Non-pigmented ciliary epithelial cell (primary cell): ENCODE measurements at places on chromosomes 3 and 15.

GRCh38 chr3:46183330-46183729 lies 24.8 kb downstream of the CCR1 start:
- DNase-seq = no peak

GRCh38 chr3:154285221-154285620 lies 39.1 kb downstream of the DHX36 start:
- no peak for DNase-seq

DNA sequence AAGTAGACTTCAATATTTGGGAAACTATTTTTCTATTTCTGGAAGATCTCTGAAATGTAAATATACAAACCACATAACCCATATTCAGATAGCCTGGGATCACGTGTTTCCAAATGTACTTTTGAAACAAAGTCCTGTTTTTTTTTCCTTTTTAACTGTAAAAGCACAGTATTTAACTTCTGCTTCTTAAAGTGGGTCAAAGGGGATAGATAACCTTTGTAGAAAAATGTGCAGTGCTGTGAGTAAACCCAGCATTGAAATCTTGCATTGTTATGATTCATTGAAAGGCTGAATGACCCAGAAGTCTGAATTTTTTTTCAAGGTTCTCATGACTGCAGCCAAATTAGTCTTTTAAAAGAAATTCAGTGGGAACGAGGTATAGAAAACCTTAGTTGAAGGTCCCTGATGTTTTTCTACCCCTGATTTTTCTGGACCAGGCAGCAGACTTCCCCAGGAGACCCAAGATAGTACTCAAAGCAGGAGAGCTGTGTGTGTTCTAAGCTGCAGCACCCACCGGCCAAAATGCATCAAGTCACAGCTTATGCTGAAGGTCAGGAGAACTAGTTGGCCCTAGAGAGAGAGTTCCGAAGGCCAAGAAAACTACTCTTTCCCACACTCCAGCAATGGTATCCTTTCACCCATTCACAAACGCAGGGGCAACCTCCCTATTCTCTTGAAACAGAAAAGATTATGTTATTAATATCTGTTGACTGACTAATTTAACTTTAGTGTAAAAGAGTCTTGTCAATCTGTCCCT lies 43.6 kb upstream of the APH1B start:
- peak; percentile 76 for DNase-seq

- DNase-seq = no peak
These were observed 4.0 kb downstream of the CCDC33 start for GRCh38 chr15:74240002-74240568.

GRCh38 chr3:150798122-150798618 lies 35.2 kb upstream of the SIAH2 start:
- DNase-seq = no peak

GRCh38 chr3:184110316-184110725 lies 13.5 kb downstream of the HTR3E start:
- DNase-seq = no peak

DNA sequence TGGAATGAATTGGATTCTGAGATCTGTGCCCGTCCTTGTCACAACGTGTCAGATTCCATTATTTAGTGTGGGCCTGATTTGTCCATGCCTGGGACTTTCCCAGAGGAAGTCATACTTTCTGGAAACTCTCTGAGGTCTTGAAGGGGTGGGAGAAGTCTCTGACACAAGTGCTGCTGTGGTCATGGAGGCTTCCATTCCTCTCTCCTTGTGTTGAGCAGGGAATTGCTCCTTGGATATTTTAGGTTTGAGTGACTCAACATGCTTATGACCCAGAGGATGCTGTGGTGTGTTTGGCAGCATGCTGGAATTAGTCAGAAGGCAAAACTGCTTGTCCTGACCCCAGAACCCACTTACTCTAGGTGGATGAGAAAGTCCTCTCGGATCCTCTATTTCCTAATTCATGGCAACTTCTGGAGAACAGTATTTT lies 132.1 kb downstream of the LPP start:
- peak; percentile 99 for DNase-seq

DNA sequence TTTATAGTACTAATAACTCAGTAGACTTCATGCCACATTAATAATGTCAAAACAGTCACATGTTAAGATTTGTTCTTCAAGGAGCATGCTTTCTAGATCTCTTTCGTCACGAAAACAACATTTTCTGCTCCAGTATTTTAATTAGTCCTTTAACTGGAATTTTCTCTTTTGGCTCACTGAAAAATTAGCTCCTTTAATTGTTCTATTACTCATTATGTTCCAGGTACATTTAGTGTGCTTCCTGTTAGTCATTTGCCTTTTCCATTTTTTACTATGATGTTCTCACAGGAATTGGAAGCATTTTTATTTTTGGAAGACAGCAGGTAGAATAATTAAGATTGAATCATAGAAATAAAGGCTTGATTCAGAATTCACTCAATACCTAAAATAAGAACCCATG lies 111.2 kb downstream of the SLC9A9 start:
- no peak for DNase-seq

DNA sequence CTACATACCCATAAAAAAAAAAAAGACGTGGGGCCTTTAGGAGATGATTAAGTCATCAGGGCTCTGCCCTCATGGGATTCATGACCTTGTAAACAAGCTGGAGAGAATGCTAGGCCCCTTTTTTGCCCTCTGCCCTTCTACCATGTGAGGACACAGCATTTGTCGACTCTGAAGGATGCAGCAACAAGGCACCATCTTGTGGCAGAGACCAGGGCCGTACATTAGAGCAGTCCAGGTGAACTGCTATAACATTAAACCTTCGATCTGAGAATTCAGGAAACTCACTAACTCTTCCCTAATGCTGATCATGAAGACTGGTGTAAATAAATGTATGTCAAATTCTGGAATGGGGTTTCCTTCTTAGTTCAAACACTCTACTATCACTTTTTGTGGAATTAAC lies 30.7 kb upstream of the SIAH2 start:
- DNase-seq = no peak

GRCh38 chr3:61645148-61645547 lies 83.8 kb downstream of the PTPRG start:
- no peak for DNase-seq

GRCh38 chr15:46080016-46080415 lies 445.2 kb downstream of the SQOR start:
- no peak for DNase-seq

DNA sequence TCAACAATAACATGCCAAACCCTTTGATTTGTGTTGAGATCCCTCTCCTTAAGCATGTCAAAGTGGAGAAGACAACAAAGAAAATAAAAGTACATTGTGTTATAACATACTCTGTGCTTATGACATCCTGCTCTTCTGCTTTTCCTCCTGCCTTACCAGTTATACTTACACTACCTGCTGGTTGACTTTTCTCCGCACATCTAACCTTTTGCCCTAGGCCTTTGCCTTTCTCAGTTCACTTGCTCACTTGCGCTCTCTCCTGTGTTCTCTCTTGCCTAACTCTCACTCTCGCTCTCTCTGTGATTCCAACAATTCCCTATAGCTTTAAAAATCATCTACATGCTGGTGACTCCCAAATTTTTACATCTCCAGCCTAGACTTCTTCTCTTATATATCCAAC lies 5.7 kb downstream of the DNAH12 start:
- no peak for DNase-seq

DNA sequence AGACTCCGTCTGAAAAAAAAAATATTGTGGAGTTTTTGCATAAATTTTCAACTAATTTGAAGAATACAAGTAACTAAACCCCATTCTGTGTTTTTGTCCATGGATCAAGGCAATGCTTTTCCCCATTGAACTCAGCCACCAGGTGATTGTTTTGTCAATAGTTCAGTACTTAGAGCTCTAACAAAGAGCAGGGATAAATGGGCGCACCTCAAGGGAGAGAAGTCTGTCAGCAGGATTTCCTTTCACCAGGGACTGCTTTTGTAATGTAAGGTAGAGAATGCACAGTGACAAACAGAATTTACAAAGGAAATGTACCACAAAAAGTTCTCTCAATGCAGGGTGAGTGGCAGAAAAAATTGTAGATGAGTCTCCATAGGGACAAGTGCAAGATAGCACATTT lies 10.8 kb upstream of the ATP13A5 start:
- no peak for DNase-seq

GRCh38 chr15:69781411-69782125 lies 316.1 kb downstream of the TLE3 start:
- no peak for DNase-seq

DNA sequence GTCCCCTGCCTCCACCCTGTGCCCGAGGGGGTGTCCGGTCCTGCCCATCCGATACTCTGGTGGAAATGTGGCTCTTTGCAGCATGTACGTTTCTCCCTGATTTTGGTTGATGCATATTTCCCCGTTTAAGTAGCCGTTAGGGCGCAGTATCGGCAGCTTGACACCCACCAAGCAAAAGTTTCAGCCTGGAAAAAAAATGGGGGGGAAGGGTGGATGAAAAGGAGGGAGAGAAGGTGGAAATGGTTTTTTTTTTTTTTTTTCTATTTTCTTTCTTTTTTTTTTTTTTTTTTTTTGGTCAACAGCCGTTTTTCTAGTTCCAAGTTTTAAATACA lies 1.3 kb downstream of the RAP2B start:
- no peak for DNase-seq

DNA sequence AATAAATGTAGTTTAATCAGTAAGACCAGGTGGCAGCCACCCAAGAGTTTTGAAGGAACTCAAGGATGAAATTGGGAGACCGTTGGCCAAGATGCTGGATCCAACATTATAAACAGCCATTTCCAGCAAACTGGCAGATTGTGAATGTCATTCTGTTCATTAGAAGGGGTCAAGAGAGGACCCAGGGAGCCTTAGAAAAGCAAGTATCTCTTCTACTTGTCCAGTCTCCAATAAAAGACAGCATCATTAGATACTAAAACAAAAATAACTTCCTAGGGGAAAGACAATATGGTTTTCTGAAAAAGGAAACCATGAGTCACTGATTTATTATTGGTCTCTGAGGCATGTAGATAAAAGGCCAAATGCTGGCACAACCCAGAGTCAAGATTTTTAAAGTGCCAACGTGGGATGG lies 67.9 kb downstream of the GADL1 start:
- DNase-seq = no peak

DNA sequence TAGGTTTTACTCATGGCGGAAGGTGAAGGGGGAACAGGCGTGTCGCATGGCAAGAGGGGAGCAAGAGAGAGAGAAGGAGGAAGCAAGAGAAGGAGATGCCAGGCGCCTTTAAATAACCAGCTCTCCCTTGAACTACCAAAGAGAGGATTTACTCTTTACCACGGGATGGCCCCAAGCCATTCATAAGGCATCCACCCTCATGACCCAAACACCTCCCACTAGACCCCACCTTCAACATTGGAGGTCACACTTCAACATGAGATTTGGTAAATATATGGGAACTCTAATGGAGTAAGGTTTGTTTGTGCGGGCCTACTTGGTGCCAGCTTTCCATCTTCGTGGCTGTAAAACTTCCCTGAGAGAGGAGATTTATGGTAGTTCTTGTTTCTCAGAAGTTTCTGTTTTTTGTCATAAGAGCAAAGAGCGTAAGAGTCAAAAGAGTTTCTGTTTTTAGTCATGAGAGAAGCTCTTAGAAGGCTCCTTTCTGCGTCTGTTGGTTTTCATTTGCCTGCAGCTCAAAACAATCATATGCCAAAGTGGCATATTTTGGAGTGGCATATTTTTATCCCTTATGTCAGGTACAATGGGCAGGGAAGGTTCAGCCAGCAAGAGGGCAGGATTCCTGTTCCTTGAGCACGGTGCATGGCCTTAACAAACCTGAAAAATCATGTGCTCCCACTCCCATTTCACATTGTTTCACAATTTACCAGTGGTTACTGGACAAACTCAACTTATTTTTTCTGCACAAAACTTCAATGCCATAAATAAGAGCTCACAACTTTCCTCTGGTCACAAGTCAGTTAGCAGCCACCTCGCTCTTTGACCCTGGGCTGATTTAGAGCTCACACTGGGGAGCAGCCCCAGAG lies 12.5 kb downstream of the PML start:
- DNase-seq = no peak

GRCh38 chr15:57158589-57158988 lies 217.7 kb upstream of the CGNL1 start:
- no peak for DNase-seq

DNA sequence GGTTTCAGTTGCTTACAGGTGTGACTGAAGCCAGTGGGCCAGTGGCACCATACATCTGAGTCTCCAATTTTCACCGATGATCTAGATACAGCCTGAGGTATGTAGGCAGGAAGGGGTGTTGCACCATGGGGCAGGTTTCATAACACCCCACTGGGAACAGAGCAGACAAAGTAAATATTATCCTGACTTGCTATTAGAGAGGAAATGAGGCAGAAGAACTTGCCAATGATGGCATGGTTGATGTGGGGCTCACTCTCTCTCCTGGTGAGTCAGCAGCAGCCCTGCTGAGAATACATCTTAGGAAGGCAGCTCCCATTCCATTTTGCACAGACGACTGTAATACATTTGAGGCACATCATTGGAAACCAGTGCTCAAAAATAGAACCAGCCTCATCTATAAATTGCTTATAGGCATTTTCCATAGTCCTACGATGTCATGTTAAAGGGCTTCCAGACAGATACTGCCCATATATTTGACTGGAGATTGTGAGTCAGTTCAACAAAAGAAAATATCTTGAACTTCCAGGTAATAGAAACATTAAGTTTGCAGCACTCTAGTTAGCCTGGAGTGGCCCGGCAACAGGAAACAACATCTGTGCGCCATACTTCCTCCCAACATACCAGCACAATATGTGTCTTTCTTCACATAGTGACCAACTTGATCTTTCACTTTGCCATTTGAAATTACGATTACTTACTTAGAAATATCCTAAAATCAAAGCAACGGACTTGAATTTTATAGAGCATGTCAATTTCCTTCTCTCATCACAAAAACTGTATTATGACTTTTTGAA lies 175.5 kb downstream of the NECTIN3 start:
- DNase-seq = peak; percentile 67

DNA sequence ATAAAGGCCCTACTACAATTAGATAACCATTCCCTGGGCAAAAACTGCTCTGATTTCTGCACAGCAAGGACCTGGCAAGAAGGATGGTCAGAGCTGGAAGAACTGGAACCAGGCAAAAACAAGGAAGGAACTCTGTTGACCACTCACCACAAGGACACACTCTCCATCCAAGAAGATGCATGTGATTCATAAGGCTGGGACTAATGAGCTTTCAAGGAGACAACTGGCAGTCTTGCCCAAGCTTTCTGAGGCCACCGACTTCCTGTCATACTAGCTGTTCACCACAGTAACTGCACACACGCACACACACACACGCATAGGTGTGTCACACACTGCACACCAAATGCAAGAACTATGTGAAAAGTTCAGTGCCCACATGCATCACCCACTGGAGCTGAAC lies 256.6 kb downstream of the OCA2 start:
- no peak for DNase-seq

- DNase-seq = no peak
These were observed 163.3 kb downstream of the MEX3B start for GRCh38 chr15:81882504-81882903.

- DNase-seq = no peak
These were observed 123.2 kb downstream of the IGF1R start for GRCh38 chr15:98771541-98771940.

- no peak for DNase-seq
These were observed 3.9 kb downstream of the PRKCD start for GRCh38 chr3:53164911-53165310.

DNA sequence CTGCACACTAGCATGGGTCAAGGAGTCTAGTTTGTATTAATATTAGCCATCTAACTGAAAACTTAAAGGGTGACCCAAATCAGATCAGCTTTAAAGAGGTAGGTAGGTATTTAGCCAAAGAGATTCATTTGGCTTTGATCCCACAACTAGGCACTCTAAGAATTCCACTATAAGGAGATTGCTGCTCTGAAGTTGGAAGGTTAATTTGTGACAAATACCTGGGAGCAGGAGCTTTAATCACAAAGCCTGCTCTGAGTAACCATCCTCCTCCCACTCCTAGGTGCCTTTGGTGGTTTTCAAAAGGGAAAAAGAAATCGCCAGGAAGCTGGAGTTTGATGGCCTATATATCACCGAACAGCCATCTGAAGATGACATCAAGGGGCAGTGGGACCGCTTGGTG lies 120.3 kb upstream of the CHRM5 start:
- no peak for DNase-seq
